ENCODE measurements at places on chromosomes 11 and 22.

DNA sequence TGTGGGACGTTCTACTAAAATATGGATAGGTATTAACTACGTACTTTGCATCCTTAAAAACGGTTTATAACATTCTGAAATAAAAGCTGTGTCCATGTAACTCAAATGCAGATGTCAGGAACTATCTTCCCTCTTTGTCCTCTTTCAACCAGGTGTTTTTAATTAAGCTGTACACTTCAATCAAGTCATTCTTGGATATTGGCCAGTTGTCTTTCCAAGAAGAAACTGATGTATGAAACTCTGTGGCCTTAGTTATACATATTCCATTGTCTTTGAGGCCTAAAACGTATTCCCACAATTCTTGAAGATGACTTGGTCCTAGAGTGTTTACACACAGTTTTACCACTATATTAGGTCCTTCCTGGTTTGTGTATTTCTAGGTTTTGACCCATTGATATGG, 249.0 kb upstream of the CNTN5 start:
- no peak for DNase-seq

DNA sequence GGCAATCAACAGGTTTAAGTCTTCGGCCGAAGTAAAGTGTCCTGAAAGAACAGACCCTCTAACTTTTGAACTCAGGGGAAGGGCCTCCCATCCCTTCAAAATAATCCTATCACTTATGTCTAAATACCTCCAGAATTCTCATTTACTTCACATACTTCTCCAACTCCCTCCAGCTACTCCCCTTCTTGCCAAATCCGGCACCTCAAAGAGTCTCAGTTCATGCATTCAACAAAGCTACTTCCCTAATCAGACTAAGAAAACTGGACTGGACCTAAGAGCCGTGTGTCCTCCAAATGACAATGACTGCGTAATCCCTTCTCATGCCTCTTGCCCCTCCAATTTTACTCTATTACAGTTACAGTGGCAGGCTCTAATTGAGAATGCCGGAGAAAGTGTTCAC, 1.3 kb downstream of the DDB1 start:
- DNase-seq, result no peak

DNA sequence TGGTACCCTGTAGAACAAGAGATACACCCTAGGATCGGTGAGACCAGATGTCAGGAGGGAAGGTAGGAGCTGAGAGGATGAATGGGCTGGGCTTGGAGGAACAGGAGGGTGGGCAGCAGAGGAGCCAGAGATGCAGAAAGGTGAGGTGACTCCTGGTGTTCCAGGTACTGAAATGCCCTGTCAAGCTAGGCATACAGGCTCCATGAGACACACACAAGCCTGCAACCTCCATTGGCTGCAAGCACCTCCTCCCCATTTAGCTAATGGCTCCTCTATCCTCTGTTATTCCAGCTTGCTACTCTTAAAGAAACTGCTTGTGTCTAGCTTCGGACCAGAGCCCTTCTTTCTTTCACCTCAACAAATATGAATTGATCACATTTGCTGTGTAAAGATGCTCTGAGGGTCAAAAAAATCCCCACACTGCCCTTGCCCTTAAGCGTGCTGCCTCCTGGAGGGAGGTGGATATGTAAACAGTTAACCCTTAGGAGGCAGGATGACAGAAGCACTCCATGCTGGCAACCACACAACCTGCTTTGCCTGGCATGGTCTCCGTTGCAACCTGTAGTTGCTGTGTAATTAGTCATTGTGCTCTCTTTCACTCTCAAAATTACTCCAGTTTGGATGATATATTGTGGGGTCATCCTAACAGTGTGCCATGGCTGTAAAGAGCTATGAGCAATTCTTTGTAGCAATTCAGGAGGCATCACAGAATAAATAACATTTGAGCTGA, 156.0 kb downstream of the PKNOX2 start:
- no peak for DNase-seq

- peak; percentile 76 for DNase-seq
Measured at GRCh38 chr11:65872586-65873317, at the start of gene EFEMP2. EFEMP2 (minus strand) TSS chr11:65872800; CDS start chr11:65872354, 446 bp downstream.

- peak; percentile 28 for DNase-seq
Measured at GRCh38 chr11:59283825-59284772, 71.4 kb upstream of the MPEG1 start.

DNA sequence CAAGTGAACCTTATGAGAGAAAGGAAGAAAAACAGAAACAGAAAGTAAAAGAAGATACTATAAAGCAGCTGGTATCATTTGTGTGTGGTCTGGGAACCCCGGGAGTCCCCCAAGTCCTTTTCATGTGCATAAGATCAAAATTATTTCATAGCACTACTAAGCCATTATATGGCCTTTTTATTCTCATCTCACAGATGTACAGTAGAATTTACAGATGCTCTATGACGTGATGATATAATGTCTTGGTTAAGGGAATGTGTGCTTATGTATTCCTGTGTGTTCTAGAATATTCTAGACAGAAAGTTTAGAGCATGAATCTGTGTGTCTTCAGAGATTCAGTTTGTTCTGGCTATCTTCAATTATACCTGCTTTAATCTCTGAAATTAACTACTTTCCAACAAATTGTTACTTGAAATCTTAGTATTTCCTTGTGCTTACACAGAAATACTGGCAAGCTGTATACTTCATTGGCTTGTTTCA, 8.6 kb upstream of the TPP1 start:
- DNase-seq, result no peak

- DNase-seq, result no peak
Measured at GRCh38 chr11:122341477-122341876, 225.5 kb upstream of the BLID start.

- DNase-seq, result no peak
Measured at GRCh38 chr11:69089258-69089657, 40.5 kb downstream of the TPCN2 start.

GRCh38 chr11:61815790-61816735, 740 bp downstream of the FADS1 start:
- peak; percentile 68 for DNase-seq

GRCh38 chr22:24095826-24096757, 85.0 kb downstream of the CABIN1 start:
- DNase-seq, result no peak

DNA sequence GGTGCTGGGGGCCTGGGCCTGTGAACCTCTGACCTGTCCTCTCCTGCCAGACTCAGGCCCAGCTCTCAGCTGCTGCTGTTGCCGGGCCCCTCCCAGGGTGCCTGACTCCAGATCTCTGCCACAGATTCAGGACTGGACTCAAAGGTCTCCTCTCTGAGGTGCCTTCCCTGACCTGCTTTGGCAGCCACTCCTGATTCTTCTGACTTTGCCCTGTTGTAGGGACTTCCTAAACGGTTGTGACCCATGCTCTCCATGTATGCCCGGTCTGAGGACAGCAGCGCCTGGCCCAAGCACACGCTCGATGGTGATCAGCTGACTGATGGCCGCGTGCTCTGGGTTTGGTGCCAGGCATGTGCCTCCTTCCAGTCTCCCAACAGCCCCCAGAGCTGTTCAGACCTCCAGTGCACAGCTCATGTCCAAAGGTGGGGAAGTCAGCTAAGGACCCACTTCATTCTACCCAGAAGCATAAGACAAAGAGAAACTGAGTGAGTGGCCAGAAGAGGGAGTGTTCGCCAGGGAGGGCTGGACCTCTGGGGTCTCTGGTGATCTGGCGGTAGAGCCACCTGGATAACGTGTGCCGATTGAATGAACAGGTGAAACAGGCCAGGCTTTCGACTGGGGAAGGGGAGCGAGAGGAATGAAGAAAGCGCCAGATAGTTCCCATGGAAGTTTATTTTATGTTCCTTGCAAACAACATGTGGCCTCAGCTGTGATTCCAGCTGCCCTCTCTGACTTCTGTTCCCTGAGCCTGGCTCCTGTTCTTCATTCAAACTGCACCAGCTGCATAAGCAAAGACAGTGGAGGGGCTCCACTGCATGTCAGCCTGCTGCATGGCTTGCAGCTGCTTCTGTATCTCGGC, 8.1 kb upstream of the TOP3B start:
- DNase-seq, result no peak

- no peak for DNase-seq
Measured at GRCh38 chr22:19720999-19721329, 2.4 kb upstream of the GP1BB start.

- DNase-seq, result no peak
Measured at GRCh38 chr11:108147150-108147549, 25.8 kb downstream of the ACAT1 start.
